Left lung (tissue), 14 donors: ENCODE measurements at places on chromosomes 6 and 20. TPM values are rescaled to one million over a fixed set of nuclear protein-coding genes. Genes with fewer than 3 reads are reported as not detected.

DNA sequence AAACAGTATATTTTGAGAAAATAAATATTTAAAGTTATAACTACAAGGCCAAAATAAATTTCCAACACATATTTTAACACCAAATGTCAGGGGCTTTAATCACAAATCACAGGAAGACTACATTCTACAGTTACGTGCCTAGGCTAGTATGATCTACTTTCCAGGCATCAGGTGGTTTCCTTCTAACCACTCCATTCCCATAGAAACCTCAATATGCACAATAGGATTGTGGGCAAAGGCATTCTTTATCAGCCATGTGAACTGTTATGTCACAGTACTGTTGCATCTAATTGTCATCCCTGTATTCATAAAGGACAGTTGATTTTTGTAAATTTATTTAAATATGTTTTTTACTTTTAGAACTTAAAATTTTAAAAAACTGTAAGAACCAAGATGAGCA lies 32.4 kb downstream of the ATG5 start:
- DNase-seq = no peak

DNA sequence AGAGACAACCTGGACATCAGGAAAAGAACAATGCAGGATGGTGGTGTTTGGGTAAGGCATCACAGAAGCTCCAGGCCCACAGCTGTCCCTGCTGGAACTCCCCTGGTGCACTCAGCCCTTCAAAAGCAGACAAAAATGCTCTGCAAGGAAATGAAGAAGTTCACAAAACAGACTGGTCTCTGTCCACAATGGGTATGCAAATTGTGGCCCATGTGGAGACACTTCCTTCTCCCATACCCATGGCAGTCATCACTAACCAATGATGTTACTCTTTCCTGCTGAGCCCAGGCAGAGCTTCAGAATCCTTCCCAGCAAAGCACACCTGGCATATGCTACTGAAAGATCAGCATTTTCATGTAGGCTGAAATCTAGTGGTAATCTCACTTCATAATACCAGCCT lies 42.6 kb upstream of the PXDC1 start:
- no peak for DNase-seq

The GPX5 gene
- 0.31 TPM for polyA plus RNA-seq

DNA sequence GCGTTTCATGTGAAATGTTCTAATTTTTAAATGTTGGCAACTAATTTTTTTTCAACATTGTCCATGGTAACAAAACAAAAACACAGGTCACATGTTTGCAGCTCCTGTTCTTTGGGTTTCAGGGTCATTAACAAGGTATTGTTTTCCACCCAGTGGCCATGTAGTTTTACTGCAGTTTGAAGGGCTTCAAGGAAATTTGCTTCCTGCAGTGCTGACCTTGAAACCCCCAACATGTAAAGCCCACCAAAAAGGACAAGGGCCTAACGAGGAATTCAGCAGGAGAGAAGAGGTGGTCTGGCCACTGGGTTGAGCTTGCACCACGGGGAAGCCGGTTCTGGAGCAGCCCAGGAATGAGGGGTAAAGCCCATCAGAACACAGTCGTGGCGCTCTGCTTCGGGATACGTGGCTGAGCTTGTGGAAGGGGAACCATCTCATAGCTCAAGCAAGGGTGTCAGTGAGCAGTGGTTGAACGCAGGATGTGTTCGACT lies 13.9 kb upstream of the KLHL31 start:
- DNase-seq = no peak

The SLA2 gene
- 1.00 TPM for polyA plus RNA-seq

- DNase-seq = no peak
Measured at GRCh38 chr6:140049251-140049650, 674.8 kb upstream of the CITED2 start.

The PLCB4 gene
- polyA plus RNA-seq = 13.6 TPM

- DNase-seq = no peak
Measured at GRCh38 chr6:131024565-131024964, 38.5 kb downstream of the EPB41L2 start.
